Non-pigmented ciliary epithelial cell (primary cell): ENCODE measurements at places on chromosomes 7 and 10.

GRCh38 chr10:15237351-15237750 is 68.9 kb upstream of the NMT2 start:
- no peak for DNase-seq

DNA sequence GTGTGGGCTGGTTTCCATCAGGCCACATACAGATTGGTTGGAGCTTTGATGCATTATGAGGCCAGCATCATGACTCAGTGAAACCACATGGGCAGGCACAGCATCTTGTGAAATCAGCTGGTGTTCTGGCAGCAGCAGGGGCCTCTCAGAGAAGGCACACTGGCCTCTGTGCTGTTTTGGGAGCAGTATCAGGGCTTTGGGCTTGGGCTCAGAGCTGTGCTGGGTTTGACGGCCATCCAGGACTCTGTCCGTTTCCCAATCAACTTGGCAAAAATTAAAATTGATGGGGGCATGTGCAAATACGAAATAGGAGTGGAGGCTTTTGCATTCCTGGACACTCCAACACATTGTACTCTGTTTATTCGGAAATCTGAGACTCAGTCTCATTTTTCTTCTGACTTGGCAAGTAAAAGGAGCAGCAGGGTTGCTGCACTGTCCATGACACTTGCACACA is 190.9 kb downstream of the BMPER start:
- no peak for DNase-seq

DNA sequence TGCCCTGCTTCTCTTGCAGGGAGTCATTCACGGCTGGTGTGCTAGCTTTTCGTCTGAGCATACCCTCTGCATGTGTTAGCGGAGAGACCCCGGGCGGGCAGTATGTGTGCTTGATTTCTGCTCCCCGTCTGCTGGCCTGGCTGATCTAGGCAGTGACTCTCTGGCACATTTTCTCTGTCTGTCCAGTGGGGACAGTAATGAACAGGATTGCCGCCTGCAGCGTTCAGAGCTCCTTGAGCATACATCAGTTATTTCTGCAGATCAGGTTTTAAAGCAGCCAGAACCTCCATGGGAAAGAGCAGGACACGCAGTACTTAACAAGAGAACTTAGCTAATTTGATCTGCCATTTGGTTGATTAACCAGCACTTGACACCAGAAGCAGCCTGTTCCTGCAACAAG is 242.5 kb downstream of the CELF2 start:
- no peak for DNase-seq

GRCh38 chr7:119175911-119176627 is 951.6 kb downstream of the ANKRD7 start:
- DNase-seq = peak; percentile 32

- DNase-seq = no peak
Measured at GRCh38 chr7:42272793-42273665, 36.0 kb upstream of the GLI3 start.

- DNase-seq = no peak
Measured at GRCh38 chr7:26485367-26485934, 193.8 kb downstream of the SNX10 start.

DNA sequence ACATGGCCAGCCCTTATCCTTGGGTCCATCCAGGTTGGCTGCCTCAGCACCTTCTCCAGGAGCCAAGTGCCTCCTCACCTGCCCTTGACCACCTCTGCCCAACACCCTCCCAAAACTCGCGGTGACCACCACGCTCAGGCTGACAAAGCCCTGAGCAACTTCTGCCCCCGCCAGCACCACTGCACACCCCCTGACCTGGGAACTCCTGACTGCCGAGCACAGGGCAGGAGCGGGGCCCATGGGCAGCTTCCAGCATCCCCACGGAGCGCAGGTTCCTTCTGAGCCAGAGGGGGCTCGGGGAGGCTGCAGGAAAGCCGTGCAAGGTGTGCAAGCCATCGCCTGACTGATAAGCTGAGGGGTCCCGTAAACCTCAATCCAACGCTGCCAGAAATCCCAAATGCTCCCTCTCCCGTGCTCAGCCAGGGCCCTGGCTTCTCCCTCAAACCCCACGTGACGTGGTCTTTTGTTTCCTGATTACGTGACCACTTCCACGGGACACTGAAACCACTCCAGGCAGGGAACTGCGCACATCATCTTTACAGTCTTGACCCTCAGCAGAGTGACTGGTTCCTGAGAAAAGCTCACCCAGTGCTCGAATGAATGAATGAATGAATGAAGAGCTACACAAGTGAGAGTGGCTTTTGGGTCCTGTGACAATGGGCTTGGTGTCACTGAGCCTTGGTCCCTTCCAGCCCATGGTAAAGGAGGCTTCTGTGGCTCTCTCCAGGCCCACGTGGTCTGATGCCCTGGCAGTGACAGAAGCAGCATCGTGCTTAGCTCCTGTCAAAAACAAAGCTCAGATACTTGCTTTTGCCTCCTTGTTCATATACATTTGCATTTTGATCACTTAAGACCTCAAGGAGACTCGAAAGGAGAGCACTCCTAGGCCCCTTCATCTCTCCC is 249.8 kb upstream of the PPP2R2D start:
- DNase-seq = no peak

- DNase-seq = no peak
Measured at GRCh38 chr7:86477343-86477935, 166.3 kb upstream of the GRM3 start.

GRCh38 chr10:46227936-46228562 is 58.7 kb upstream of the ANTXRL start:
- no peak for DNase-seq

- DNase-seq = no peak
Measured at GRCh38 chr7:135709508-135709907, 18.5 kb downstream of the SLC13A4 start.

GRCh38 chr7:16060502-16060901 is 360.8 kb downstream of the CRPPA start:
- no peak for DNase-seq

GRCh38 chr10:78042752-78043104 is 9.1 kb downstream of the RPS24 start:
- DNase-seq = no peak

- DNase-seq = no peak
Measured at GRCh38 chr7:16698200-16698905, 52.4 kb downstream of the BZW2 start.

DNA sequence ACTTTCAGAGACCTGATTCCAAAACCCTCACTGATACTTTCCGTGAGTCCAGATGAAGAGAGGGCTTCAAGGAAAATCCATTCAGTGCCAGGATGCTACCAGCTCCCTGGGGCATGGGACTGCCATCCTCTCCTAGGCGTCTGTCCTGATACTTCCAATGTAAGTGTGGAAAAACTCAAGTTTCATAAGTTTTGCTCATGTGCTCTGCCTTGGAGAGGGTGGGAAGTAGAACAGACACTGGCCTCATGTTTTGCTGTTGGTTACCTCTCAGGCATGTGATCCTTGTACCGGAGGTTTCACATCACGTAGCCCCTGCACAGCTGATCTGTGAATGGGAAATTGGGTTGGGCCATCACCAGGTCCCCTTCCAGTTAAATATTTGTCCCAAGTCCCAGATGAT is 517.1 kb downstream of the RPS24 start:
- no peak for DNase-seq

GRCh38 chr7:113561446-113561845 is 357.4 kb downstream of the PPP1R3A start:
- DNase-seq = peak; percentile 54

- DNase-seq = no peak
Measured at GRCh38 chr10:10533437-10533836, 484.2 kb upstream of the CELF2 start.

DNA sequence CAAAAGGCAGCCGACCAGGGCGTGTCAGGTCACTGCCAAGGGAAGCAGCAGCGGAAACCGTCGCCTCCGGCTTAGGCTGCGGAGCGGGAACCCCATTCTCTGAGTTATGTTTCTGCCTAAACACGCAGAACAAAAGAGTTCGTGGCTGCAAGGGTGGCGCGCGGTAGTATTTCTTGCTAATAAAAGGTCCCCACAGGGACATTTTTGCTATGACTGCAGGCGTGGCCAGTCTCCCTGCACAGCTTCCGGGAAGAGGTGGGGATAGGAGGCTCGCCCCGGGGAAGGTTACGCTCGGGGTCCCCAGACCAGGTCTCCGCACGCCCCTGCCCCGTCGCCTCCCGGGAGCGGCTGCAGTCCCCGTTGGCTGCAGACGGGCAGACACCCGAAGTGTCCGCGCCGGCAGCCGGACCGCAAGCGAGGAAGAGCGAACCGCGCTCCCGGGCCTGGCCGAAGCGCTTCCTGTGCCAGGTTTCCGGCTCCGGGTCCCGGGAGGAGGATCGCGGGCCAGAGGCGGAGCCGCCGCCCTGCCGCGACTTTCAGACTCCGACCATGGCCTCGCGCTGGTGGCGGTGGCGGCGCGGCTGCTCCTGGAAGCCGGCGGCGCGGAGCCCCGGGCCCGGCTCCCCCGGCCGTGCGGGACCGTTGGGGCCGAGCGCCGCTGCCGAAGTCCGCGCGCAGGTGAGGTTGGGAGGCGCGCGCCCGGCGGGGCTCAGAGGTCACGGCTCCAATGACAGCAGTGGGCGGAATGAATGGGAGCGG is at the start of gene PDSS1:
Gene PDSS1, plus strand, starts transcription at position 539 of the 759 bp plus-strand sequence. Its CDS starts 11 bp downstream, at position 550.
- DNase-seq = no peak

- DNase-seq = no peak
Measured at GRCh38 chr10:1278306-1278705, 222.1 kb downstream of the WDR37 start.

DNA sequence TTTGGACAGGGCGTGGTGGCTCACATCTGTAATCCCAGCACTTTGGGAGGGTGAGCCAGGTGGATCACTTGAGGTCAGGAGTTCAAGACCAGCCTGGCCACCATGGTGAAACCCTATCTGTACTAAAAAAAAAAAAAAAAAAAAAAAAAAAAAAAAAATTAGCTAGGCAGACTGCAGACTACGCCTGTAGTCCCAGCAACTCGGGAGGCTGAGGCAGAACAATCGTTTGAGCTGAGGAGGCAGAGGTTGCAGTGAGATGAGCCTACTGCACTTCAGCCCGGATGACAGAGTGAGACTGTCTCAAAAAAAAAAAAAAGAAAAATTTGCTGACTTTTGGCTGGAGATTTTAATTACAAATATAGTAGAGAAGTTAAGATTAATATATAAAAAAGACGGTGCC is 104.0 kb downstream of the HIPK2 start:
- DNase-seq = no peak

GRCh38 chr10:33133557-33133956 is 175.5 kb upstream of the ITGB1 start:
- DNase-seq = no peak

GRCh38 chr10:13956826-13957225 is 370.1 kb downstream of the PRPF18 start:
- DNase-seq = no peak

- DNase-seq = no peak
Measured at GRCh38 chr10:14093730-14094484, 236.8 kb downstream of the FRMD4A start.

- no peak for DNase-seq
Measured at GRCh38 chr7:116219834-116220233, 9.5 kb downstream of the TES start.

- no peak for DNase-seq
Measured at GRCh38 chr7:64433590-64433989, 119.8 kb downstream of the ZNF736 start.

DNA sequence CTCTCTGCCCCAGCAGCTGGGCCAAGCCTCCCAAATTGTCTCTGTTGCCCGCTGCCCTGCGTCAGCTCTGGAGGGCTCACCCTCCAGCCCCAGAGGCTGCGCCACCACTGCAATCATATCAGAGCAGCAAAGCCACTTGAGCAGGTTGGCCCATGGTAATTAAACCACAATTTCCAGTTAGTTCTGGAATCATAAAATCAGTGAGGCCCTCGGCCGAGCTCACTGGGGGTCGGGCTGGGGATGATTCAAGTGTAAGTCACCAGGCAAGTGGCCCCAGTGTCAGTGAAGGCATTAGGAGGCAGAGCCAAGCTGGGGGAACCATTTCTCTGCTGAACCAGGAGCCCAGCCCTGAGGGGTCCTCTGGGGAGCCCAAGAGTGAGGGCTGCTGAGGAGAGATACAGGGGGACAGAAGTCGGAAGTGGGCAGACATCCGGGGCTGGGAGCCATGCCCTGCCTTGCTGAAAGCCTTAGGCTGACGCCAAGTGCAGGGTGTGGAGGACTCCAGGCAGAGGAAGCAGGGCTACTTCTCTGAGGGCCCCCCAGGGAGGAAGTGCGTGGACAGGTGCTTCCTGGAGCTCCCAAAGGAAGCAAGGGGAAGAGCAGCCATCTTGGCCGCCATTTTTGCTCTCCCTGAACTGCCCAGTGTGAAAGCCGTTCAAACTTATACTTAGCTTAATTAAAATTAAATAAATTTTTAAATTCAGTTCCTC is 29.5 kb upstream of the SLC29A3 start:
- DNase-seq = no peak

DNA sequence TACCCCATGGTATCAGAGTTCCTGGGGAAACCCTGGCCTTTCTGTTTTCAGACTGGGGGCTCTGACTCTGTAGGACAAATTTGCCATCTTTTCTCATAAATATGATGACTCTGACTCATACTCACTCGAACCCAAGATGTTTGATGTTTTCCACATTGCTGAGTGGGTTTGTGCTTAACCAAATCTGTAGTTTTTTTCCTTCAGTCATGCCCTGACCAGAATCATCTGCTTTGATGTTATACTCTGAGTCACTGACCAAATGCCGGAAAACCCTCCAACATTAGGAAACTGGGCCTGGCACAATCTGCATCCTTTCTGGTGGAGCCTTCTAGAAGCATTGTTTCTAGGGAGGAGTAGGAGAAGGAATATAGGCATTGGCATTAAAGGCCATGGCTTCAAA is 118.7 kb downstream of the C10orf105 start:
- peak; percentile 60 for DNase-seq

GRCh38 chr7:139360210-139360947 is 685 bp downstream of the LUC7L2 start:
- peak; percentile 65 for DNase-seq

GRCh38 chr10:129968853-129969183 is 4.7 kb upstream of the EBF3 start:
- DNase-seq = no peak

DNA sequence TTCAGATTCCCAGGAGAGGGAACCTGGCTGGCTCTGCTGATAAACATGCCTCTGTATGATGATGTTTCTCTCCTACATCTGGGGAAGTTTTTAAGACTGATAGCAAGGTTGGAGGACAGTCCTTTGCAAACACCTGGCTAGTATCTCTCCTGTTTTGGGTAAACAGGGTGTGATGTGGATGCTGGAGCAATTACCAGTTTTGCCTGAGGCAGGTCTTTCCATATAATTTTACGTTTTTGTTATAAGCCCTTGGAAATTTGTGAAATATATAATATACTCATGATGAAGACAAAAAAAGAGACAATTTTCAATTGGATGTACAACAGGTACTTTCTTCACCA is 138.6 kb downstream of the ADAM22 start:
- DNase-seq = no peak

DNA sequence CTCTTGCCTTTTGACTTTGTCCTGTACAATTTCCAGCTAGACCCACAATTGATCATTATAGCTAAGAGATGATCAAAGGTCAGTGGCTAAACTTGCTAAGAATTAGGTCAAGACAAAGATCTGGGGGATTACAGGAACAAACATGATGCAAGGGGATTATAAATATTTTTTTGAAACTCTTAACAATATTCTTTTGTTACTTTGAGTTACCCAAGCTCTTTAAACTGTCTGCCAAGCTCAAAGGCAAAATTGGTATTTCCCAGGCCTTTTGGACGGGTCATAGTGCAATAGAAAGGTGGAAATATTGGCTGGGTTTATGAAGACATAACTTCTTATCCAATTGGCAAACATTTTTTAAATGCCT is 23.4 kb downstream of the TBXAS1 start:
- no peak for DNase-seq

GRCh38 chr7:107332488-107333269 is 137.2 kb upstream of the GPR22 start:
- DNase-seq = no peak

GRCh38 chr7:108335269-108335918 is 120.8 kb downstream of the NRCAM start:
- DNase-seq = no peak

GRCh38 chr7:156456503-156457115 is 184.0 kb upstream of the RNF32 start:
- no peak for DNase-seq
